ENCODE measurements at places on chromosomes 2 and 18.

GRCh38 chr2:150120326-150120955 is 367.0 kb downstream of the RND3 start:
- no peak for DNase-seq

DNA sequence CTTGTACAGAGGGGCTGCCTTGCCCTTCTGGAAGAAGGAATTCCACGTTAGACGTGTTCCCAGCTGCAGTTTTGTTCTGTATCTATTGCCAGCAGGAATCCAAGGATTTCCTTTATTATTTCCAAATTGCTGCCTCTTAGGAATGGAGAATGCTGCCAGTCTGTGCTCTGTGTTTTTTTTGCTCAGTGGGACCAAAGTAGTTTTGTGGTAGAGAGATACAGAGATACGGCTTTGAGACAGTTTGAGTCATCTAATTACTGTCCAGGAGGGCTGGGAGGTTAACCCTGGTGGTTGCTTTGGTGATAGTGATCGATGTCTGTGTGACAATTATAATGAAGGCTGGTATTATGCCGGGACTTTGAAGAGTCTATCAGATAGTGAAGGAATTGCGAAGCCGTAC is 26.3 kb downstream of the ASAP2 start:
- DNase-seq: no peak

DNA sequence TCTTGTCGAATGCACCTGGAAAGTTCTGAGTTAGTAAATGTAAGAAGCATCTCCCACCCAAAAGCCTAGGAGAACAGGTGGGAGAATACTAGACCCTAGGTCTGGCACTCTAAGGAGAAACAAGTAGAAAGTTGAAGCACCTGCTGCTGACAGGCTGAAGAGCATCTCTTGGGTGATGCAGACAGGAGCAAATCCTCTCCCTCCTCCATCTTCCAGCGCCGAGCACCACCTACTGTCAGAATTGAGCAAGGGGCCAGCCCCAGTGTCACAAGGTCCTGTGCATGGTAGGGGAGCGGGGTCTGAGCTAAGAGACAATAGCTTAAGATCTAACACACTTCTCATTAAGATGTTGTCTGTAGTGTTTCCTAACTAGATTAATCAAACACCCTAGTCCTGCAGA is 52.9 kb downstream of the HK2 start:
- DNase-seq: no peak

DNA sequence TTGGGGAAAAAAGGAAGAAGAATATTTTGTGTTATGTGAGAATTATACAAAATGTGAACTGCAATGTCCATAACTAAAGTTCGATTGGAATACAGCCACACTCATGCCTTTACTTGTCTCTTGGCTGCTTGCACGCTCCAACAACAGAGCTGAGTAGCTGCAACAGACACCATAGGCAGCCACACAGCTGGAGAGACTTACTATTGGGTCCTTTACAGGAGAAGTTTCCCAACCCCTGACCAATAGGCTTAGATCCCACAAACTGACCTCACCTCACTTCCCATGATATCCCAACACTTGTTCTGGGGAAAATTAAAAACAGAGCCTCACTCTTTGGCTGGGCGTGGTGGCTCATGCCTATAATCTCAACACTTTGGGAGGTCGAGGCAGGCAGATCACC is 213.8 kb downstream of the SH3BP4 start:
- no peak for DNase-seq

GRCh38 chr2:172612051-172612450 is 56.2 kb downstream of the PDK1 start:
- no peak for DNase-seq

- peak; percentile 16 for DNase-seq
These were observed at the start of gene NBAS for GRCh38 chr2:15560988-15561573. NBAS (minus strand) TSS chr2:15561334; CDS start chr2:15561304, 30 bp downstream.

GRCh38 chr2:19686439-19686838 is 215.3 kb downstream of the TTC32 start:
- DNase-seq: no peak

GRCh38 chr2:69954084-69954483 is 7.3 kb downstream of the ASPRV1 start:
- no peak for DNase-seq

GRCh38 chr2:228802181-228803071 is 468.7 kb downstream of the PID1 start:
- no peak for DNase-seq

DNA sequence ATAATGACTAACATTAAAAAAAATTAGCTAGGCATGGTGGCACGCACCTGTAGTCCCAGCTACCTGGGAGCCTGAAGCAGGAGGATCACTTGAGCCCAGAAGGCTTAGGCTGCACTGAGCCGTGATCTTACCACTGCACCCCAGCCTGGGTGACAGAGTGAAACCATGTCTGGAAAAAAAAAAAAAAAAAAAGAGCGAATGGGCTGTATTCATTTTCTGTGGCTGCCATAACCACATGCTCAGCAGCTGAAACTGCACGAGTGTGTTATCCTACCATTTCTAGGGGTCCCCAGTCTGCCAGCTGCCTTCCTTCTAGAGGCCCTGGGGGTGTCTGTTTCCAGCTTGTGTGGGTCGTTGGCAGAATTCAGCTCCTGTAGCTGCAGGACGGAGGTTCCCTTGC is 247.8 kb downstream of the EIPR1 start:
- no peak for DNase-seq

DNA sequence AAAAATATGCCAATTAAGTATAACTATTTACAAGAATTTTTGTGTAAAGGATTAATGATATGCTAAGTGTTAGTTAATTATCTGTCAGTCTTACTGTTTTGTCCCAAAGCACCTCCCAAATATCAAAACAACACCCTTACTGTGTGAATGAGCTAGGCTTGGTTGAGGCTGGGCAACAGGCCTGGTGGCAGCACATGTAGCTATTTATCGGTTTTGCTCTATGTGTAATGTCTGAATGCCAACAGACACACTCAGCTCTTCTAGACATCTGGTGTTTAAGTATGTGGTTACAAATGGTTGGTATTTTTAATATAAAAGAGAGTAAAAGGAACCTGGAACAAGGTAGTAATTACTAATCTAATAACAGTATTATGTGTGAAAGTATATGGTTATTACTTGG is 175.3 kb downstream of the RAB3GAP1 start:
- no peak for DNase-seq

- DNase-seq: no peak
These were observed 93.8 kb downstream of the LTBP1 start for GRCh38 chr2:33040541-33040940.

GRCh38 chr18:28177828-28178635 is 1.1 kb upstream of the CDH2 start:
- peak; percentile 5 for DNase-seq

DNA sequence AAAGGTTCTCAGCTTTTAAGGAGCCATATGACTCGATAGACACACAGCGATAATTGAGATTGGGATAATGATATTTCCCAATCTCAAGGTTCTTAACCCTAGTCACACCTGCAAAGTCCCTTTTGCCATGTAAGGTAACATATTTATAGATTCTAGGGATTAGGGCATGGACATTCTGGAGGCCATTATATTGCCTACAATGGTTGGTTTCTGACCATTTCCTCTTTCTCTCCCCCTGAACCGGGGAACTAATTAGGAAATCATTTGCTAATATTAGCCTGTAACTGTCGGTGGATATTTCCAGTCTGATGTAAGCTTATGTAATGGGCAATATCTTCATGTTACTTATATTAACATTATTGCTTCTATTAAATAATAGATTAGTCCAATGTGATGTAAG is 40.8 kb upstream of the ARHGAP15 start:
- DNase-seq: no peak

GRCh38 chr18:11857177-11857887 is 6.1 kb downstream of the CHMP1B start:
- peak; percentile 41 for DNase-seq

GRCh38 chr18:8686611-8687010 is 18.7 kb upstream of the MTCL1 start:
- DNase-seq: no peak

DNA sequence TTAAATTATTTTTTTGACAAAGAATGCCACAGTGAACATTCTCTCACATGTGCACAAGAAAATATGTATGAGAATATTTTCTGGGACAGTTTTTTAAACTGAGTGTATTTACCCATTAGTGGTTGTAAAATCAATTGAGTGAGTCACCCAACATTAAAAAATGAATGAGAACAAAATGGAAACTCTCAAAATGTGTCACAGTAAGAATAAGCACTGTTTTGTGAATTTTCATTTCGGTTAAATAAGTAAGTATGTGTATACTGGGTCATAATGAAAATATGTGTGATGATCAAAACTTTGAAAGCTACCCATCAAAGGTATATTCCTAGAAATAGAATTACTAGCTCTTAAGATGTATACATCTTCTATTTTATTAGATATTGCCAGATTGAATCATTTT is 11.6 kb downstream of the BABAM2 start:
- no peak for DNase-seq

GRCh38 chr2:98734162-98734561 is 3.2 kb upstream of the MGAT4A start:
- no peak for DNase-seq

DNA sequence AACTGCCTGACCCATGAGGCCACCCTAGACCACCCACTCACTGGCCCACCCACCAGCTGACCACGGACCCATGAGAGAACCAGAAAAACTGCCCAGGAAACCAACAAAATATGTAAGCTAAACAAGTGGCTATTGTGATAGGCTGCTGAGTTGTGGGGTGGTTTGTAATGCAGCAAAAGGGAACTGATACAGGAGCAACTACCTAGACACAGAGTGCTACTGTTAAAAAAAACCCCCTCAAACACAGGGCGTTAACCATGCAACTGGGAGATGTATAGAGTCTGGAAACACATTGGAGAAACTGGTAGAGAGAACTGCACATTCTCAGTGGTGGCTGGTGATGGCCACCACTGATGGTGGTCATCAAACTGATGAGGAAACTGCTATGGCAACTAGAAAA is 206.3 kb upstream of the GYPC start:
- DNase-seq: no peak

DNA sequence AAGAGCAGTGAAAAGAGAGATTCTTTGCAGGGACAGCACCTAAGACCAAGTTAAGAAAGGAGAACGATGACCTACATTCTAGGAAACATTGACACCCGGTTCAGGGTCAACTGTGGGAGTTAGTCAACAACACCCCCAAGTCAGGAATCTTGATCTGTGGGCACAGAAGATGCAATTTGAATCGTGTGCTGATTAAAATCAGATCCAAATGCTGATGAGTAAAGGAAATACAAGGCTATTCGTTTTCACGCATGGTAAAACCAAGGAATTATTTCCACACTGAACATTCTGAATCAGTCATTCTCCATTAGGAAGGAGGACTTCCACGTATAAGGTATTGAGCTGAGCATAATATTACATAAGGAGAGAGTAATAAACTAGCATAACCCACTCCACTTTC is 124.2 kb downstream of the COPS8 start:
- DNase-seq: no peak

- no peak for DNase-seq
These were observed 23.9 kb upstream of the BOD1L2 start for GRCh38 chr18:57122936-57123510.

DNA sequence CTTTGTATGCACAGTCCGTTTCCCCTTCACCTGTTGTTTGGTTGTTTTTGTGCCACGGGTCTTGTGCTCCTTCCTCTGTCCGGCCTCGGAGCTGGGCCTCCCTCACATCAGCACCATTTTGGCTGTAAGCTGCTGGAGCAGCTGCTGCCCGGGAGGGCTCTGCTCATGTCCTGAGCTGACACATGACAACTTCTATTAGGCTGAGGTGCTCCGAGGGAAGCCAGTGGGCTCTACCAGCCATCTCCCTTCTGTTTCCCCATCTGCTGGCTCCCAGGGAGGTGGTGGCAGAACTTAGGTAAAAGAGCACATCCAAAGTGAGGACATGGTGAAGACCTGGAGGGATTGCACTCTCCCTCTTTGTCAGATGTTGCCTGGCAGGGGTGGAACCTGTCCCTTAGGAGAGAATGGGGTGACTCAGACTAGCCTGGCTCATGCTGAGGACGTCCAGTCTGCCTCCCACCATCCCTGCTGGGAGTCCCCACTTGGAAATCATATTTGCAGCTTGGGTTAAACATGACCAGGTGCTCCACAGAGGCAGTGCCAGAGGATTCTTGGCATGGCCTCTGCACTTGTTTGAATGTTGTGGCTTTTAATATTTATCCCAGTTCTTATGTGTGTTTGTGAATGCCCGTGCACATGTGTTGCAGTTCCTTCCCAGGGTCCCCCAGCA is 49.8 kb upstream of the TNP1 start:
- no peak for DNase-seq

- DNase-seq: no peak
These were observed 308.4 kb upstream of the RAB12 start for GRCh38 chr18:8300751-8301410.

- DNase-seq: no peak
These were observed 39.8 kb downstream of the TTN start for GRCh38 chr2:178767094-178768060.

DNA sequence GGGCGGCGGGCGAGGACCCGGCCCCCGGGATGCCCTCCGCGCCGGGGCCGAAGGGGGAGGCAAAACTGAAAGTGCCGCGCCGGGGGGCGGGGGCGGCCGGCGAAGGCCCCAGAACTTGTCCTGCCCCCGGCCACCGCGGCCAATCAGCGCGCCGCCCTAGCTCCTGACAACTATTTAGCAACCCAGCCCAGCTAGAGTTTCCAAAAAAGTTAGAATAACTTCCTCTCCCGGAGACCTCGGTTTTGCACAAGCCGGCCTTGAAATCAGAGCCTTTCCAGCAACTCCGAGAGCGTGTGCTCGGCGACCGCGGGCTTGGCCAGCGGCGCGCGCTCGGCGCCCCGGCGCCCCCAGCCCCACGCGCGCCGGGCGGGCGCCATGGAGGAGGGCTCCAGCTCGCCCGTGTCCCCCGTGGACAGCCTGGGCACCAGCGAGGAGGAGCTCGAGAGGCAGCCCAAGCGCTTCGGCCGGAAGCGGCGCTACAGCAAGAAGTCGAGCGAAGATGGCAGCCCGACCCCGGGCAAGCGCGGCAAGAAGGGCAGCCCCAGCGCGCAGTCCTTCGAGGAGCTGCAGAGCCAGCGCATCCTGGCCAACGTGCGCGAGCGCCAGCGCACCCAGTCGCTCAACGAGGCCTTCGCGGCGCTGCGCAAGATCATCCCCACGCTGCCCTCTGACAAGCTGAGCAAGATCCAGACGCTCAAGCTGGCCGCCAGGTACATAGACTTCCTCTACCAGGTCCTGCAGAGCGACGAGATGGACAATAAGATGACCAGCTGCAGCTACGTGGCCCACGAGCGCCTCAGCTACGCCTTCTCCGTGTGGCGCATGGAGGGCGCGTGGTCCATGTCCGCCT is at the start of gene TWIST2:
Gene TWIST2 (plus strand): TSS at position 245 of the 850 bp plus-strand sequence. CDS start 131 bp downstream, at position 376.
- DNase-seq: peak; percentile 61

- no peak for DNase-seq
These were observed 130.4 kb upstream of the ASB18 start for GRCh38 chr2:236394571-236394970.

GRCh38 chr2:55871637-55872036 is 51.9 kb downstream of the EFEMP1 start:
- DNase-seq: no peak

DNA sequence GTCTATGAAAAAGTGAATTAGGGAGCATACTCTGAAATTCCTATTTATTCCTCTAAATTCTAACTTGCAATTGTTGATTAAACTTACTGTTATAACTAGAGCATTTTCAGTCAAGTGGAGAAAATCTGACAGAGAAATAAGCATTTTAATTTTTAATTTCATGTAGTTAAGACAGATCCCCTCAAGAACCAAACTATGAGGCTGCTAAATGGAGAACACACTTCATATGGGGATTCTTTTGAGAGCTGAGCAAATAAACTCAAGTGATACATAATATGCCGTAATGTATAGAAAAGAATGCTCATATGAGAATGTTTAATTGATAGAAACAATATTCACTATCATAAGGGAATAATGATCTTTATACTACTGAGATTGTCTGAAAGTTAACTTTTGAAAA is 340.8 kb downstream of the ERBB4 start:
- no peak for DNase-seq

All from GOT3 (cell line).